Activated CD4-positive, alpha-beta memory T cell treated with anti-CD3 and anti-CD28 coated beads for 36 hours (primary cell): ENCODE measurements at places on chromosomes 6 and 20.

DNA sequence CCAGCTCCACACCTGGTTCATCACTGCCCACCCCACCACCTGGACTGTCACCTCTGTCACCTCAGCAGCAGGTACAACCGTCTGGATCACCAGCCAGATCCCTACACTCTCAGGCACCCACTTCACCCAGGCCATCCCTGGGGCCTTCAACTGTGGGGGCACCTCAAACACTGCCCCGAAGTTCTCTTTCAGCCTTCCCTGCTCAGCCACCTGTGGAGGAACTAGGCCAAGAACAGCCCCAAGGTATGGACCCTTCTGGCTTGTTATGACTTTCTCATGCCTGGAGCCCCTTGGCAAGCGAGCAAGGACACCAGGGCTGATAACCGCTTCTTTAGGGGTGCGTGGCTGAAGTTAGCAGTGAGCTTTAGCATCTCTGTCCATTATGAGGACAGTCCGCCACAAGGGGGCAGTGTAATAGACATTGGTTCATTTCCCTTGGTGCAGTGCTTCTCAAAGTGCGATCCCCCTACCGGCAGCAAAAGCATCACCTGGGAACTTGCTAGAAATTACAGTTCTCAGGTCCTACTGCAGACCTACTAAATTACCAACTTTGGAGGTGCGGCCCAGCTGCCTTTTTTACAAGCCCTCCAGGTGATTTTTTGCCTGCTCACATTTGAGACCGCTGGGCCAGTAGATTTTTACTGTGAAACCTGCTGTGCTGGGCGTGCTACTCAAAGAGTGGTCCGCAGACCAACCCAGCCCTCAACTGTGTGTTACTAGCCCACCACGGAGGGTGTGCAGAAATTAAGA, 32.5 kb downstream of the PNPLA1 start:
- H3K36me3 ChIP-seq: no peaks in the 10 kb centered on the region
- no peak overlapping the region for H3K27ac ChIP-seq
- H3K4me1 ChIP-seq: peaks cover 4% of the 10 kb centered on the region
- peaks cover 14% of the 10 kb centered on the region for H3K27me3 ChIP-seq
- DNase-seq: peak; percentile 94
- H3K4me3 ChIP-seq: no peak overlapping the region

DNA sequence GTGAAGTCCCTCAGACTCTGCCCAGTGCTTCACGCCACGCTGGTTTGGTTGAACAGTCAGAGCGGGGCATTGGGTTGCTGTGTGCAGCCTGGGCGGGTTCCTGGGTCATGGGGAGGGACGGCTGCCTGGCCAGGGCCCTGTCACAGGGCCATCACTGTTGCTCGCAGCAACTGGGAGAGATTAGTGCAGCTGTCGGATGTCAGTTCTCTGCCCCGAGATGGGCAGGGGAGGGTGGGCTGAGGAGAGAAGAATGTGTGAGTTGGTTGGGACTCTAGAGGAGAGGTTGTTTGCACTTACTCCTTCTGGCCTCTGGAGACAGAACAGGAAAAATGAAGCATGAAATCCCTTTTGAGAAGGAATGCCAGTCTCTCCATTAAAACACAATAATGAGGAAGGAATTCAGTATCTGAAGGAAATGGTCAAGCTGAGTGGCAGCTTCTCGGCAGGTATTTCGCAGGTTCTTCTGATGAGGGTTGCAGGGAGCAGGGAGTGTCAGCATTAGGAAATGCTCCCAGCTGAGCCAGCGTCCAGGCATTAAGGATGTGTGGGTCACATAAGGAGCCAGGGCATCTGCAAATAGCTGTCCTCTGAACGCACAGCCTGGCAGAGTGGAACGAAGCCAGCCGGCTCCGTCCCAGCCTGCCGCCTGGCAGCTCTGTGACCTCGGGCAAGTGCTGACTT, 95.9 kb downstream of the SSR1 start:
- DNase-seq: no peak
- H3K27ac ChIP-seq: no peak overlapping the region
- peaks cover 24% of the 10 kb centered on the region for H3K36me3 ChIP-seq
- H3K27me3 ChIP-seq: no peaks in the 10 kb centered on the region
- no peaks in the 10 kb centered on the region for H3K4me1 ChIP-seq

DNA sequence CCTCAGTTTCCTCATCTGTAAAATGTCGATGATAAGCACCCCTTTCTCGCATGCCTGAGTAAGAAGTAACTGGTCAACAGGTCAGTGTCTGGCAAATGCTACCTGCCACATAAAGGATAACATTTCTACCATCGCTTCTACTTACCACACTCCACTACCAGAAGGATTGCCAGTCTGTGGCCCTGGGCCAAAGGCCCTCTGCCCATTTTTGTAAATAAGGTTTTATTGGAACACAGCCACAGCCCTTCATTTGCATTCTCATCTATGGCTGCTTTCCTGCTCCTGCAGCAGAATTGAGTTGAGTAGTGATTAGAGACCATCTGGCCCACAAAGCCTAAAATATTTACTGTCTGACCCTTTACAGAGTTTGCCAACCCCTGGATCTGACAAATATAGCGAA, 121.8 kb downstream of the TOX2 start:
- H3K4me3 ChIP-seq: no peak overlapping the region
- peaks cover 5% of the 10 kb centered on the region for H3K27me3 ChIP-seq
- H3K4me1 ChIP-seq: peaks cover 12% of the 10 kb centered on the region
- no peaks in the 10 kb centered on the region for H3K36me3 ChIP-seq
- H3K27ac ChIP-seq: no peak overlapping the region

- peaks cover 56% of the 10 kb centered on the region for H3K4me1 ChIP-seq
- no peaks in the 10 kb centered on the region for H3K27me3 ChIP-seq
- peak within 1 kb of the TSS; percentile 97 for H3K4me3 ChIP-seq
- peaks cover 16% of the 10 kb centered on the region for H3K36me3 ChIP-seq
- peak within 1 kb of the TSS; percentile 99 for H3K27ac ChIP-seq
Measured at GRCh38 chr6:111482959-111483735, at the start of gene REV3L. REV3L (minus strand) TSS chr6:111483218; CDS start chr6:111482888, 330 bp downstream.
